Calu3 (cell line): ENCODE measurements at places on chromosomes 11 and 22. TPM values are rescaled to one million over a fixed set of nuclear protein-coding genes. Genes with fewer than 3 reads are reported as not detected.

DNA sequence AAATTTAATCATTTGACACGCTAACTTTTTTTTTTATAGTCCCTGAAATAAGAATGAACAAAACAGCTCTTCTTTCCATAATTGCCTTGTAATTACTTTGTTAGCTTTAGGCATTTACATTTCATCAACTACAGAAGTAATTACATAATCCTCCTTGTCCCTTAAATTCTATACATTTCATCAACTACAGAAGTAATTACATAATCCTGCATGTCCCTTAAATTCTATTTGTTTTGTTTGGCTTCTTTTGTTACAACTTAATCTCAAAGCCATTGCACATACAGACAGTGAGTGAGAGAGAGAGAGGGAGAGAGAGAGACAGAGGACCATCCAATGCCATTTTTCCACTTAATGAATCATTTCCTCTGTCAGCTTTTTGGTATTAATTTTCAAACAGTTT lies 873.2 kb downstream of the METTL15 start:
- DNase-seq = no peak

- DNase-seq = no peak
Observed at GRCh38 chr11:28223994-28224393, 115.8 kb downstream of the METTL15 start.

- DNase-seq = no peak
Observed at GRCh38 chr11:86147004-86147403, 78.1 kb upstream of the PICALM start.

DNA sequence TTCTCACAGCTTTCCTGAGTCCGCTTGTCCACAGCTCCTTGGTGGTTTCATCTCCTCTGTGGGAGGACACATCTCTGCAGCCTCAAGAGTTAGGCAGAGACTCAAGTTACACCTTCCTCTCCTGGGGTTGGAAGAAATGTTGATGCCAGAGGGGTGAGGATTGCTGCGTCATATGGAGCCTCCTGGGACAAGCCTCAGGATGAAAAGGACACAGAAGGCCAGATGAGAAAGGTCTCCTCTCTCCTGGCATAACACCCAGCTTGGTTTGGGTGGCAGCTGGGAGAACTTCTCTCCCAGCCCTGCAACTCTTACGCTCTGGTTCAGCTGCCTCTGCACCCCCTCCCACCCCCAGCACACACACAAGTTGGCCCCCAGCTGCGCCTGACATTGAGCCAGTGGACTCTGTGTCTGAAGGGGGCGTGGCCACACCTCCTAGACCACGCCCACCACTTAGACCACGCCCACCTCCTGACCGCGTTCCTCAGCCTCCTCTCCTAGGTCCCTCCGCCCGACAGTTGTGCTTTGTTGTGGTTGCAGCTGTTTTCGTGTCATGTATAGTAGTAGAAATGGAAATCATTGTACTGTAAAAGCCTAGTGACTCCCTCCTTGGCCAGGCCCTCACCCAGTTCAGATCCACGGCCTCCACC lies 11.7 kb downstream of the RASD2 start:
- peak; percentile 67 for DNase-seq

GRCh38 chr11:88508759-88509581 lies 171.4 kb upstream of the CTSC start:
- DNase-seq = peak; percentile 56

DNA sequence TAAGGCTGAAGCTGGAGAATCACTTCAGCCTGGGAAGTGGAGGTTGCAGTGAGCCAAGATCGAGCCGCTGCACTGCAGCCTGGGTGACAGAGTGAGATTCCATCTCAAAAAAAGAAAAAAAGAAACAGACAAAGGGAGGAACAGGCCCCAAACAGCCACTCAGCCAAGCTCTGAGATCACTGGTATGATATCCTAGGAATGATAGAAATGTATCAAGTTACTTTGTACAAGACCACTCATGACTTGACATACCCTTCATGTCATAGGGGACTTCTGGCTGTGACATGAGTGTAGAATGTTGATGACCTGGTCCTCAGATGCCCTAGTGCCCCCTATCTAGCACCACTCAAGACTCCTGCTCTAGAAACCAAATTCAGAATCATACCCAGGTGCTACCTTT lies 216.5 kb downstream of the NAV2 start:
- DNase-seq = no peak

DNA sequence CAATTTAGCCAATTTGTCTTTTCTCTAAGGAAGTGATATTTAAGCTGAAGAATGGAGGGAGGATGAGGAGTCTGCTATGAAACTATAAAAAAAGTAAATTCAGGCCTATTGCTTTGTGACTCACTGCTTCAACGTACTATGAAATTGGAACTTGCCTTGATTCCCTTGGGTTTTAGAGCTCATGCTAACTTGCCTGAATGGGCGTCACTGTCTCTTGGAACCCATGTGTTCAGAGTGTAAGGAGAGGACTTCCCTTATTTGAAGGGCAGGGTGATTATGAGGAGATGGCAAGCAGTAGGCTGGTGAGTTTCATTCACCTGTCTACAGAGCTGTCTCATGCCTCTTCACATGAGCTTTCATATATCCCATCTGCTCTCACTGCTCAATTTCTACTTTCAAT lies 28.7 kb upstream of the WT1 start:
- DNase-seq = no peak

GRCh38 chr11:64356498-64357411 lies 2.2 kb upstream of the RPS6KA4 start:
- DNase-seq = peak; percentile 65

DNA sequence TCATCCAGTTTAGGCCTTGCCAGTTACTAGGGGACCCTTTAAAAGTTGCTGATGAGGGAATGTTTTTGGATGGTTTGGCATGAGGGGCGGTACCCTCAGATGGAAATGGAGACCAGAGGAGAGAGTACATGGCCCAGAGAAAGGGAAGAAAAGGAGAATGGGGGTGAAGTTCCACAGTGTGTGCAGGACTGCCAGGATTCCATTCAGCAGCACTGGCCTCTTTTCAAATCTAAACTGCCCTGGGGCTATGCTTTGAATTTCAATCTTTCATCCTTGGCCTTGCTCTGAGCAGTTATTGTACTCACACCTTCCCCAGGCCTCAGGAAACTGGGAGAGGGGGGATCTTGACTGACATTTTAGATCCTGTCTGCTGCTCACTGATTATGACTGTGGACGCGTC lies 3.0 kb downstream of the SLC3A2 start:
- no peak for DNase-seq

- peak; percentile 76 for DNase-seq
Observed at GRCh38 chr11:18243783-18244362, 4.6 kb downstream of the SAA2 start.

ANO1 gene
- 10.4 and 17.8 TPM in 2 replicates for total RNA-seq

CARD18 gene
- not detected in 2 replicates for total RNA-seq
